ENCODE measurements at places on chromosomes 13 and 19.

GRCh38 chr19:12611361-12611699, 610 bp downstream of the ZNF791 start:
- peak; percentile 76 for DNase-seq

DNA sequence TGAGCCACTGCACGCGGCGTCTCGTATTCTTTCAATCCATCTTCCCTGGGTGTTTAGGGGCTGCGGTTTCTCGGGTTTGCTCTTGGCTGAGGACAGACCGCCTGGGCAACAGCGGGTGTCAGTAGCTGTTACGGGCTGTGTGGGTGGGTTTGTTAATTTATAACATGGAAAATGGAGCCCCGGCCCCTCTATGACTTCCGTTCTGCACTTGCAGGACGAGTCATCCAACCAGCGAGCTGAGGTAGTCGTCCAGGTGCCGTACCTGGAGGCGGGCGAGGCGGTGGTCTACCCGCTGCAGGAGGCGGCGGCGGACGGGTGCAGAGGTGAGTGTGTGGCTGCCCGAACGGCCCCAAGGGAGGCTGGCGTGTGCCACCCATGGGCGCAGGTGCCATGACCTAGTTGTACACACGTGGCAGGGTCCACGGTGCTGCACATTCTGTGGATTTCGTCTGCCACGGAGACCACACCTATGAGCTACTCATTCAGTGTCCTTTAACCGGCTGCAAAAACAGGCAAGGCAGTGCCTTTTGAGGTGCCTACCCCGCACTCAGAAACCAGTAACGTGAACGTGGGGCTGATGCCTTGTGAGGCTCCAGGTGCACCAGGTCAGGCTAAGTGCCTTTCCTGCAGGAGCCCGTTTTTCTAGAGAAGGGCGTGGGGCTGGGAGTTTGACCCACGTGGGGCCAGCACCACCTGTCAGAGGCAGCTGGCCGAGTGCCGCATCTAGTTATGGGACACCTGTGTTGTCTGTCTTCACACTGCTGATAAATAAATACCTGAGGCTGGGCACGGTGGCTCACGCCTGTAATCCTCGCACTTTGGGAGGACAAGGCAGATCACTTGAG, 10.9 kb downstream of the POLR2E start:
- no peak for DNase-seq

- no peak for DNase-seq
Measured at GRCh38 chr13:98664047-98664446, 87.1 kb upstream of the STK24 start.

DNA sequence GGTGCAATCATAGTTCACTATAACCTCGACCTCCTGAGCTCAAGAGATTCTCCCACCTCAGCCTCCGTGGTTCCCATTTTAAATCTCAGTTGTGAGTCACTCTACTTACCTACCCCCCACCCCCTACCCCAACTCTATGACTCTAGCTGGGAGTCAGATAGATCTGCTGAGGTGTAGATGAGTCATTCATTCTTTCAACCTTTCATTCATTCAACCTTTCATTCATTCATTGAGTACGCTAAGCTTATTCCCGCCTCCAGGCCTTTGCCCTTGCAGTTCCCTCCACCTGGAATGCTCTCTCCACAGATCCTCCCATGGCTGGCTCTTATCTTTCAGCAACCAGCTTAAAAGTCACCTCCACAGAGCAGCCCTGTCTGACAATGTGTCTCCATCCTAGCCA, 1.1 kb upstream of the MAST1 start:
- DNase-seq = no peak

DNA sequence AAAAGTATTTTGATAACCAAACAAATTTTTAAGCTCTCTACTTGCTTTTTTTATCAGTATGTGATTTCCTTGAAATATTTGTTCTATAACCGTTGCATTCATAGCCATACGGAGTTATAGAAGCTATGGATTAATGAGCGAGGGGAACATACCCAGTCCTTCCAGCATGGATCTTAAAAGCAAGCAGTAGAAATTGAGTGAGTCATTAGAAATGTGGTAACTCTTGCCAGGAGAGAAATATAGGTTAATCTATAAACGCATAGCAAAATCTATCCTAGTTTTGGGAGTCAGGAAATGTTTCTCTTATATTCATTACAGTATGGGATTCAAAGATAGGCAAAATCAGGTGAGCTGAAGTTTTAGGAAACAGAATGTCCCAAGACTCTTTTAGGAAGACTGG, 507.4 kb downstream of the DACH1 start:
- DNase-seq = no peak

Data from NCI-H2081 (cell line).